Amniotic stem cell (primary cell): ENCODE measurements at places on chromosomes 5 and 9.
A peak's percentile ranks its signal among the peaks of the same experiment; 100 is the strongest.

- no peak for DNase-seq
Observed at GRCh38 chr5:143657647-143658285, 154.2 kb upstream of the HMHB1 start.

DNA sequence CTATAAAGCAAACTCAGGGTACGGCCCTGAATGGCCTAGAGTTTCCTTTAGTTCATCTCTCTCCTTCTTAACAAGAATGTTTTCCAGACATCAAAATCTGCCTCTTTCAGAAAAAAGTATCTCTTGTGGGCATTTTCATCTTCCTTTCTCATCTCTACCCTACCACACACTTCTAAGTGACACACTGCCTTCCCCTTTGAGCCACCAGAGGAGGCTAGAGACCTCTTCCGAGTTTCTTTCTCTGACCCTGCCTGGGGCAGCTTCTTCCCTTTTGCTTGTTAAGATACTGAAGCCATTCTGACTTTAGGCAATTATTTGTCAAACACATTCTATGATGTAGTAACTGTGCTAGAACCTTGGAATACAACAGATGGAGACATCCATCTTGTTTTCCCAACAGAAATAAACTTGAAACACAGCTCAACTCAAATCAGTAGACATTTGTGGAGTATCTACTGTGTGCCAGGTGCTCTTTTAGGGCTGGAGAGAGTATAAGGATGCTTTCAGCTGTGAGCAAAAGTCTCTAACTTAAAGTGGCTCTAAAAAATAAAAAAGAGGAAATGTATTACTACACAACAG is 8.6 kb upstream of the SV2C start:
- no peak for DNase-seq

DNA sequence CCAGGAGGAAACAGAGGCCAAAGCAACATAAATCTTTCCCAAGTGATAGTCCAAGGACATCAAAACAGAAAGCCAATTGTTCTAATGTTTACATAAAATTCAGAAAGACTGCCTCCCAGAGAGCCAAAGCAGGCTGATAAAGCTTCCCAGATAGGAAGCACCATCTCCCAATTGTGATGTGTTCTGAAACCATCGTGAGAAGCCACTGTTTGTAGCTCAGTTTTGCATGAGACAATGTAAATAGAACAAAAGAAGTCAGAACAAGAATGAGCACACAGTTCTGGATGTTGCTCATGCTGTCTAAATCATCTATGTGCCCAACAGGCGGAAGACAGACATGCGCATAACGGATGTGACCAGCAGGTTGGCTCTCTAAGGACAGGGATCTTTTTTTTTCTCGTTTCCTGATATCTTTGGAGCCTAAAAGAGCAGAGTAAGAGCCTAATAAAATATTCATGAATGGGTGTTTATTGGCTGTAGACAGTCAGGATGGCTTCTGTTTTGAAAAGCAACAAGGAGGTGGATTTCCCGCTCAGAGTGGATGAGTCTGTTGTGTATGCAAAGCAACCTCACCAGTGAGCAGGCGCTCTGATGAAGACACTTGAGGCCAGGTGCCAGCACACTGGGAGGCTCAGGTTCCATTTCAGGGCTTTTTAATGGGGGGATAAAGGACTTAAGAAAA is 113.6 kb downstream of the GNA14 start:
- DNase-seq, result no peak

GRCh38 chr5:111680737-111681413 is 76.1 kb downstream of the NREP start:
- peak; percentile 87 for DNase-seq

DNA sequence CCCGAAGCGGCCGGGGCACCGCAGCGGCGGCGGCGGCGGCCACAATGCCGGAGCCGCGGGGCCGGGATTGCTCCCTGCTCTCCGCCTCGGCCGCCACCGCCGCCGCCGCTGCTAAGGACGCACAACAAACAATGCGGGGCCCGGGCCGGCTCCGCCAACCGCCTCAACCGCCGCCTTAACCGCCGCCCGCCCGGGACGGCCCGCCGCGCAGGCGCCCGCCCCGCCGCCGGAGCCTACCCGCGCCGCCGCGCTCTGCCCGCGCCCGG is 254 bp downstream of the STRBP start:
- peak; percentile 57 for DNase-seq

DNA sequence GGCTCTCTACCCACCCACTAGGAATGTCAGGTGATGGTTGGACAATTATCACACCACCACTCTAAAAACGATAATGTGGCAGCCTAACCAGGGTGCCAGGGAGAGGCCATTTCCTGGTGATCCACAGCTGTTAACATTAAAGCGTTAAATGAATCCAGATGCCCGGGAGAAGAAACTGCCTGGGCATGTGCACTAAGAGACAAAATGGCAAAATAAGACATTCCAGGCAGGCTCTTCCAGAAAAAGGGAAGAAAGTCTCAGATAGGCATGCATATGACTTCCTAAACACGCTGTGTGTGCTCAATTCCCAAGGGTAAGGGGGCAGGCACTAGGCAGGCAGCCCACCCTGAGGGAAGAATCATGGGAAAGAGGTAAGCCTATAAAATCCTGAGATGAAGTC is 4.6 kb upstream of the TXN start:
- DNase-seq, result no peak

DNA sequence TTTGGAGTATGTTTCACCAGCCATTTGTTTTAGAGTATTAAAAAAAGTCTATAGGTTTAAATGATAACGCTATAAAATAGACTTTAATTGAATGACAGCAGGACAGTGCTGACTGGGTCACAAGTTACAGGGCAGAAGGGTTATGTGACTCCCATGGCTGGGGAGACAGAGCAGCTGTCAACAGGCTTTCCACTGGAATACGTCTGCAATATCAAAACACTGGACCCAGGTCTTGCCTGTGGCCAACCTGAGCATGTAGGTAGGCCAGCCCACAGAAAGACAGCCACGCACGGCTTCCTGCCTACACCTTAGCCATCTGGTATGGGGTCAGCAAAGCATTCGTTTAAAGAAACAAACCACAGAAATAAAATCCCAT is 80.7 kb downstream of the OTULIN start:
- no peak for DNase-seq

- no peak for DNase-seq
Observed at GRCh38 chr9:28163619-28164018, 590.3 kb upstream of the C9orf72 start.
